Activated naive CD4-positive, alpha-beta T cell treated with Interleukin-2 at 50 U/mL for 16 hours (primary cell): ENCODE measurements at places on chromosomes 11 and 22.

DNA sequence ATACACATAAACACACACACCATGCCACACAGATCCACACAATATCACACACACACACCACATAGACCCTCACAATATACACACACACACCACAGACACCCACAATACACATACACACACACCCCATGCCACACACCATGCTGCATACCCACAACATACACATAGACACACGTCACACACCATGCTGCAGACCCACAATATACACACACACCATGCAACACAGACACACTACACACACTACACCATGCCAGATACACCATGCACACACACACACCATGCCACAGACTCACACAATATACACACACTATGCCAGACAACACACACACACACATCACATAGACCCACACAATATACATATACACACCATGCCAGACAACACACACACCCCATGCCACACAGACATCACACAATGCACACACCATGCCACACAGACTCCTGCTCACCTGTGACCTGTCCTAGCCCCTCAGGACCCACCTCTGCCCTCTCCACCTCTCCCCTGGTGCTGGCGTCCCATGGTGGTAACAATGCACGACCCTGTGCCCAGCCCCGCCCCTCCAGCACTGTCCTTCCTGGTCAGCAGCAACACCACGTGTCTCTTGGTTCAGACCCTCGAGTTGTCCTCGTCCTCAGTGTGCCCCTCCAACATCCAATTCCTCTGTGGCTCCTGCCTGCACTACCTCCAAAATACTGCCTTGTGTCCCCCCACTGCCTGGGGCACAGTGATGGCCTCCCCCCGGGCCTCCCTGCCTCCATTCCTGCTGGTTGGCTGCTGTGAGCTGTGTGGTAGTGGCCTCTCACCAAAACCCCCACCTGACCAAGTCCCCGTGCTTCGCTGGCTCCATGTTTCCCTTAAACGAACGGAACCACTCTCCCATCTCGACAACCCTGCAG lies 23.7 kb upstream of the RFPL3 start:
- no peak for DNase-seq

- peak; percentile 81 for DNase-seq
Measured at GRCh38 chr22:38953577-38954413, 3.6 kb upstream of the APOBEC3A start.

- DNase-seq: no peak
Measured at GRCh38 chr11:83027794-83028193, 43.9 kb downstream of the RAB30 start.

- DNase-seq: no peak
Measured at GRCh38 chr11:104573441-104573990, 324.7 kb downstream of the CASP12 start.
